ENCODE measurements at places on chromosomes 12 and 14. TPM values are rescaled to one million over a fixed set of nuclear protein-coding genes. Genes with fewer than 3 reads are reported as not detected.

DNA sequence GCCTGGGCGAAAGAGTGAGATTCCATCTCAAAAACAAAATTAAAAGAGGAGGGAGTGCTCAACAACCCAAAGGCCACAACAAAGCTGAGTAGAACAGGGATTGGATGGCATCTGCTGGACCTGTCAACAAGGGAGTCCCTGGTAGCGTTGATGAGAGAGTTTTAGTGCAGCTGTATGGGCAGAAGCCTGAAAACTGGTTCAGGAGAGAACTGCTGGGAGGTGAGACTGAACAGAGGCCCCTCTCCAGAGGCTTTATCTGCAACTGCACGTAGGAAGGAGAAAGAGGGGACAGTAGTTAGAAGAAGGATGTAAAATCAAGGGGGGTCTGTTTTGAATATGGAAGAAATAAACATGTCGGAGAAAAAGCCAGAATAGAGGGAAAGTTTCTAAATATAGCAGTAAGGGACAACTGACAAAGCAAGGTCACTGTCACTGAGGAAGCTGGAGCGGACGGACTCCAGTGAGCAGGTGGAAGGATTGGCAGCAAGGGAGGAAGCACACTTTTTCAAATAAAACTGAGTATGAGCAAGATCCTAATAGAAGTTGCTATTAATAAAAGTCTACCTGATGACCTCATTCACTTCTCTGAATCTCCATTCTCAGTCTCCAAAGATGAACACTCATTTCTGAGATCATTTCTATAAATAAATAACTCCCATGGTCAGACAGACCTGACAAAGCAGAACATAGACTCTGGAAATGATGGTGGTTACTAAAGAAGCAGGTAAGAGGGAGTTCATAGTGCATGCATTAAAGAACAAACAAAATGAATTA, 11.8 kb upstream of the ATF1 start:
- DNase-seq, result no peak

GRCh38 chr14:56892959-56893358, 82.7 kb upstream of the OTX2 start:
- DNase-seq, result no peak

DNA sequence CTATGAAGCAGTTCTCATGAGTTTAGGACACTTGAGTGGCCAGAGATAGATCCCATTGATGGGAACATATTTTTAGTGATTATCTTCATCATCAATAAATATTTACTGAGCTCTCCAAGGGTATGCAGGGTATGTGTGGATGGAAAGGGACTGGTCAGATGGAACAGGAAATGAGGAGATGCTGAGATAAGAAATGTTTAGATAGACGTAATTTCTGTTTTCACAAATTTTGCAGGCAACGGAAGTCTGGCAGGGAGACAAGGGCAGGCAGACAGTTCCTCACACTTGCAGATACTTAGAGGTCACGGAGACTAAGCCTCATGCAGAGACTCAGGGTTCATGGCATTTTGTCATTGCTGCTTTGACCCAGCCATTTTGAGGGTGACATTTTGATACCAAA, 24.3 kb downstream of the BCL2L14 start:
- DNase-seq, result no peak

DNA sequence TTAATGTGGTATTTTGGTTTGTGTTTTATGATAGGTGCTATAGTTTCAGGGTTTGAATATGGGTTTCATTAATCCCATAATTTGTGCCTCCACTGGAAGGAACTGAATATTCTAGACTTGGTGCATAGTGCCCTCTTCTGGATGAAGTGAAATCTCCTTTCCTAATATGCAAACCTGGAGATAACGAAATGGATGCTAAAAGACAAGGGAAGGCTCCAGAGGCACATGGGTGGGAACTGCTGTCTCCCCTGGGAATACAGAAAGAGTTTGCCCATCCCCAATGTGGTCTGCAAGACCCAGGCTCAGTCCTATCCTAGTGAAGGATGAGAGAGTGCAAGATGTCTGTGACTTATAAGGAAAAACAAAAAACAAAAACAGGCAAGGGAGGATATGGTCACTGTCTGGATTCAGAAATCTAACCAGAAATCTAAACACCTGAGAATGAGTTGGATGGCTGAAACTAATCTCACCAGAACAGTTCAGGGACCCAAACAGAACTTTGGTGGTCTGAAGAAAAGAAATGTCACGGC, 142.3 kb upstream of the TMPO start:
- DNase-seq, result no peak

DNA sequence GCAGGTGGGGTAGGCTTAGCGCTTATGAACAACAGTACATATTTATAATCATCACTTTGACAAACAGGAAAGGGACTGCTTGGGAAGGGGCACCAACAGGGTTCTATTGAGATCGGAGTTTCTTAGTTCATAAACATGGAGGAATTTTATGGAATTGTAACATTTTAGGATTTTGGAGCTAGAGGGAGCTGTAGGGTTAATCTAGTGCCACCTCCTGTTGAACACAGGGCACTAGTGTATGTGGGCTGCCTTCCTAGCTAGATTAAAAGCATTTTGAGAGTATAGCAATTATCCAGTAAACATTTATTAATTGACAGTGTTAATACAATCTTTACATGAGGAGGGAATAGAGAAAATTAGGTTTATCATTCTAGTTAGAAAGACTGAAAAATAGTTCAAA, 23.1 kb upstream of the TBC1D30 start:
- DNase-seq, result no peak

DNA sequence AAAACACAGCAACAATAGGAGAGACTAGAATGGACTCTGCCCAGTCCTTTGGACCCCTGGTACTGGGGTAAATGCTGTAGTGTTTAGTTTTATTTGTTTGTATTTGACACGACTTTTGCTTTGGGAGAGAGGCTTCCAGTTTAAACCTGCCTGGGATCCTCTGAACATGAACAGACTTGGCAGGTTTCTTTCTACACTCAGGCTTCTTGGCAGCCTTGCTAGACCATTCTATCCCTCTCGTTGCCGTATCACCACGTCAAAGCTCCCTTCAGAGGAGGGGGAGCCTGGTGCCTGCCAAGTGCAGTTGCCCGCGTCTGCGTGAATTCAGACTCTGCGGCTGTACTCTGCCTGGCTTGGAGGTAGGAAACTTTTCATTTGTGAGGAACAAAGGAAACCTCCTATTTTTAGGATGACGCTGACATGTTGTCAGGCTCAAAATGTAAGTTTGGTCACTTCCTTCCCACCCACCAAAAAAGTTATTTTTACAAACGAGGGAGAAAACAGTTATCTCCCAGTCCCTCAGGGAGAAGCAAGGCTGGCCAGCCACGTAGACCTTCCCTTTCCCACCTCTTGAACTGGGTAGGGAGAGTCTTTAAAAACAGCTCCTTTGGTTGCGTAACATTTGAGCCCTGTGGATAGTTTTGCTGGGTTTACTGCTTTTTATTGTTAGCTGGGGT, 25.9 kb downstream of the CD9 start:
- peak; percentile 85 for DNase-seq

DNA sequence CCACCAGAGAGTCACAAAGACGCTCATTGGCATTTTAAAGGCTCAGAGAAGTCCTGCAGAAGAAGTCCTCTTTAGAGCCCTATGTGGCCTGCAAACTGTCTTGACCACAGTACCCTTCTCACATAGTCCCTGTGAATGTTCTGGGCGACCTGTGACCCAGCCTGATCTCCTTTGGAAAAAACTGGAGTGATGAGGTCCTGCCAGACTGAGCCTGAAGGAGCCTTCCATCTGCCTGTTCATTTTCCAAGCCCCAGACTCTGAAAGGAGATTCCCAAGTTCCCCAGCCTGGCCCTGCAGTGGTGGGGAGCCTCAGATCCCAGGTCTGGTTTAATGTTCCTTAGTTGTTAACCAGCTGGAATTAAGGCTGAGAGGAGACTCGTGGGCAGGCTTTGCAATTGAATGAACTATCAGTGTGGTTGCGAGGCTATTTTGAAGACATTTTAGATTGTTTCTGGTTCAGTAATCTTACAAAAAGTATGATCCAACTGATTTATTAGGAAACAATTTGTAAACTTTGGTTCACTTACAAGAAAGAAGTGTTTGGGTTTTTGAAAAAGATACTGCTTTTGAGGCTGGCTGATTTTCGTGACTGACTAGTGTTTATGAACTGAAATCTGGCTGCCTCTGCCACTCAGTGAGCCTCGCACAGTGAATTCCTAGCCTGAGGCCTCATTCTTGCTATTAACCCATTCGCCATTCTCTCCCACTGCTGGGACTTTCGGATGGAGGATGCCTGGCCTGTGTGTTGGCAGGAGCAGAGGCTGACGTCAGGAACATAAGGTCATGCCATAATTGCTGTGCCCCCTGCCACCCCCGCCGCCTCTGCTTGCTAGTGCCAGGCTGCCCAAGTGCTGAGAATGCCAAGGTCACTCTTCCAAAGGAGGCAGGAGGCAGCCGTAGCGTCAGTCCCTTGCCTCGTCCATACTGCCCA, 249.0 kb downstream of the CACNA1C start:
- no peak for DNase-seq

DNA sequence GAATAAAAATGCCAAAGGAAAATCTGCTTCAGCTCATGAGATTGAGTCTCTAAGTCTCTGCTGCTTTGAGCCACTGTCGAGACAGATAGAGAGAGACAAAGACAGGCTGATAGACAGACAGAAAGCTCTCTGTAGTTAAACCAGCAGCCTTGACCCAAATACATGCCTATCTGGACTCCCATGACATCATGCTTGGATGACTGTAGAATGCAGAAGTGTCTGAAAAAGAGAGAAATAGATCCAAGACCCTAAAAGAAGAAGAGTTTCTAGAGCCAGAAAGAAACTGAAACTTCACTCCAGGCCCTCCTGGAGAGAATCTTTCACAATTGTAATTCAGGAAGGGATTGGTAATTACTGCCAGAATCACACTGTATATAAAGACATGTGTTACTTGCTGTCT, 122.6 kb upstream of the PLXNC1 start:
- no peak for DNase-seq

DNA sequence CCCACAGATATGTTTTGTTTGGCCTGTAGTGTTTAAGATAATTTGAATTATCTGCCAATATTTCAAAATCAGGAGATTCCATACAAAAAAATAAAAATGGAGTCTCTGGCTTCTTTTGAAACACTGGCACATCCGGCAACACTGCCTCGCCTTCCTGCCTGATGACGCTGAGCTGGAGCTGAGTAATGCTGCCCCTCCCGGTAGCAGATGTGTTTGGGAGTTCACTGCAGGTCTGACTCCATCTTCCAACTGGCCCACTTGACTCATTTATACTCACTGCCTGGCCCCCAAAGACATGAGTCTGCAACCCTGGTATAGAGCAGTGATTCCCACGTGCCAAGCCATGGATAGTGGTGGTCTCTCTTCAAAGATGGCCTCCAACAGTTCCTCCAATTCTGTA, 7.4 kb downstream of the CIT start:
- DNase-seq, result no peak

GRCh38 chr14:88289996-88290395, 33.1 kb downstream of the KCNK10 start:
- no peak for DNase-seq

DNA sequence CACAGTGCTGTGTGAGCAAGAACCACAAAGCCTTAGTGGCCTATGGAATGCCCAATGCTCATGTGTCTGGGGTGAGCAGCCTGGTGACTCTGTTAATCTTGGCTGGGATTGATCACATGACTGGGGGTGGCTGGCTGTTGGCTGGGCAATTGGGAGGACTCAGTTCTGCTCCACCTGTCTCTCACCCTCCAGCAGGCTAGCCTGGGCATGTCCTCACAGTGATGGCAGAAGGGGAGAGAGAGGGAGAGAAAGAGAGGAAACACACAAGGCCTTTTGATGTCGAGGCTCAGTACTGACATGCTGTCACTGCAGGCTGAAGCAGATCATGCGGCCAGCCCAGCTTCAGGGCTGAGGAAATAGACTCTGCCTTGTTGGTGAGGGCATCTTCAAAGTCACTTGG, 136.8 kb downstream of the TBX5 start:
- no peak for DNase-seq

DNA sequence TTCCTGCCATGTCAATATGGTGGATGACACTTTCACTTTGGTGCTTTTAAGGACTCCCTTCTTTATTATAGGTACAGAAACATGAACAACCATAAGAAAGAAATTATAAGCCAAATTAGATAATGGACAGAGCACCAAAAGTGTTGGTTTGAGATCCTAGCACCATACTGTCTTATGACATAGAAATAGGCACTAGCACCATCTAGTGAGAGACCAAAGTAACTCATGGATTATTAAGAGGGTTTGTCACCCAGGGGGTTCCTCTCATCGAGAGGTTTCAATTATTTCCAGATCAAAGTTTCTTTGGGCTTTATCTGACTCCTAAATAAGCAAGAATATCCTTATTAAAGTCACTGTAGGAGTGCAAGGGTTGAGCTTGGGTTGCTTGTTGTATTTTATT, 153.0 kb upstream of the DIO2 start:
- no peak for DNase-seq

DNA sequence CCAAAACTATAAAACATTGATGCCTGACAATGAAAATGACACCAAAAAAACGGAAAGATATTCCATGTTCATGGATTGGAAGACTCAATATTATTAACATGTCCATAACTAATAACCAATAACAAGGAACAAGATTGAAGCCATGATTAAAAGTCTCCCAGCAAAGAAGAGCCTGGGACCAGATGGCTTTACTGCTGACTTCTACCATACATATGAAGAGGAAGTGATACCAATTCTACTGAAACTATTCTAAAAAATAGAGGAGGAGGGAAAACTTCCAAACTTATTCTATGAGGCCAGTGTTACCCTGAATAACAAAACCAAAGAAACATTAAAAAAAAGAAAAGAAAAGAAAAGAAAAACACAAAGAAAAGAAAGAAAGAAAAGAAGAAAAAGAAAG, 54.6 kb upstream of the ATF7IP start:
- DNase-seq, result no peak

DNA sequence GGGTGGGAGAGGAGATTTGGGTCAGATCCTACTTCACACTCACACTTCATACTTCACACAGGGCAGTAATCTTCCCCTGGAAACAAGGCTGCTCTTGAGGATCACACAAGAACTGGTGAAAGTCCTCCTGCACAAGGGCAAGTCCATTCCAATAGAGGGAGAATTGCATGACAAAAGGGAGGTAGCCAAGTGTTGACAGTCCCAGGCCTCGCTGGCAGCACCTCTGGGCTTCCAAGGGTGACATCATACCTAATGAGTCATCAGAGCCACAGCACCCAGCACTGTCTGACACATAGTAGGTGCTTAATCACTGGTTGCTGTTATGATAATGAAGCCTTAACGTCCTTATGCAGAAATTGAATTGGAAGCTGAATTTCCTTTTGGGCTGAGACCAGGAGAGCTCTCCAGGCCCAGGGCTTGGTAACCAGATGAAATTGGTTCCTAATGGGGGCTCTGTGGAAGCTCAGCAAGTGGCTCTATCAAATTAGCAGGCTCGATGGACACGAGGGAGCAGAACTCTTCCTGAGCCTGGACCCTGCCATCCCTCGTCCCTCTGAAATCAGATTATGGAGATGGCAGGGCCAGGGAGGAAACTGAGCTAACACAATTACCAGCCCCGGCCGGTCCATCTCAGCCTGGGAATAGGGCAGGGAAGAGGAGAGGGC, 58.8 kb upstream of the ACTN1 start:
- no peak for DNase-seq

Gene BDKRB2
- total RNA-seq, result 50.4 TPM

Gene RAB35
- total RNA-seq, result 52.2 TPM

Gene PYM1
- 21.8 TPM for total RNA-seq

Gene KRT6A
- total RNA-seq, result not detected

Gene WNT1
- total RNA-seq, result not detected

Gene GLIPR1L2
- total RNA-seq, result 4.6 TPM

Gene METTL1
- total RNA-seq, result 13.4 TPM

Gene KRT5
- total RNA-seq, result 2.6 TPM

Gene NXPH4
- 0.27 TPM for total RNA-seq

Gene RD3L
- total RNA-seq, result not detected
